ENCODE measurements at places on chromosomes 2 and 18.

DNA sequence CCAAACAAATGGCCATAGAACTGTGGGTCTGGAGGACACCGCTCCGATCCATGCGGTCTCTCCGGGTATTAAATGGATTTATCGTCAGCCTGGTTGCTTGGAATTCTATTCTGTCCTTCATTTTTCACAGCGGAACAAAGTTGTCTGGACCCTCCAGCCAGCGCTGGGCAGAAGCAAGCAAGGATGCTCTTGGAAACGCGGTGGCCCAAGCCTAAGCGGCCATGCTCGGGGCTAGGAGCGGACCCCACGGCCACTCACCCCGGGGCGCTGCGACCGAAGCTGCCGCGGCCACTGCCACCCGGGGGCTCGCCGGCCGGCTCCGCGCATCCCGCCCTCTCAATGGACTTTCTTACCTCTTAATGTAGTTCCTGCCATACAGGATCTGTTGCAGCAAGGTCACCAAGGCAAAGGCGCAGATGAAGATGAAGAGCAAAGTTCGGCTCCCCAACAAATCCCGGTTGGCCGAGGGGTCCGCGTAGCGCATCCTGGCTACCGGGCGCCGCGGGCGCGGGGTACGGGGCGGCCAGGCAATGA lies 761 bp downstream of the ST8SIA5 start:
- DNase-seq = no peak

DNA sequence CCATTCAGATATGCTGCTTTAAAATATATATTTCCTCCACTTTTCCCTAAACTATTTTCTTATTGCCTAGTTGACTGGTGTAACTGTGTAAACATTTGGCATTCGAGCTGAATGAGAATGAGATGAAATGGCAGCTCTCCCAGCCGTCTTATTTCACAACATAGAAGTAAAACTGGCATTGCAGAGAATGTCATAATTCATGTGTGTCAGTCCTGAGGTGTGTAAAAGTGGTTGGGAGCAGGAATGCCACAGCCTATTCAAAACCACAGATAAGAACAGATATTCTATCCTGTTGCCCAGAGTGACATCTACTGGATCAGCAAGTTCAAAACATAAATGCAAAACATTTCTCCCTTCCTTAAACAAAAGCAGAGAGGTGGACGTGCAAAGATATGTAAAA lies 565.5 kb upstream of the CHAC2 start:
- DNase-seq = peak; percentile 57

DNA sequence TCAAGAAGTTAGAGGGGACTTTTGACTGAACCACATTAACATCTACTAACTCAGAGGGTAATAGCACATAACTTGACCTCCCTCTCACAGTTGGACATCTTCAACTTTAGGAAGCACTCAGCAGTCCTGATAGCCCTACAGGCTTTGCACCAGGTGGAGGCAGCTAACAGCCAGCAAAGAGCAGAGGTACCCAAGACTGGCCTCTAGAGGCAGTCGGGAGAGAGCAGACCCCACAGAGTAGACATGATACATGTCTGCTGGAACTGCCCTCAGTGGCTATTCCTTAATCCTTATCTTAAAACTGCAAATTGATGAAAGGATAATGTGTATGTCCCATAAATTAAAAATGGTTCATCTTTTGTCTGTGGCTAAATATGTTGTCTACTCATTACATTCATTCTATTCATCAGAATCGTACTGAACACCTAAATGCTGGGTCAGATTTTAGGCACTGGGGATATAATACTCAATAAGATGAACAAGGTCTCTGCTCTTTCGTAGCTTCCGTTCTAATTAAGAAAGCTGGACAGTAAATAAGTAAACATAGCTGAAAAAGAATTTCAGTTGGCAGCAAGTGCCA lies 49.8 kb downstream of the CAB39 start:
- DNase-seq = no peak

GRCh38 chr18:58337686-58338085 lies 291.2 kb downstream of the ALPK2 start:
- no peak for DNase-seq

DNA sequence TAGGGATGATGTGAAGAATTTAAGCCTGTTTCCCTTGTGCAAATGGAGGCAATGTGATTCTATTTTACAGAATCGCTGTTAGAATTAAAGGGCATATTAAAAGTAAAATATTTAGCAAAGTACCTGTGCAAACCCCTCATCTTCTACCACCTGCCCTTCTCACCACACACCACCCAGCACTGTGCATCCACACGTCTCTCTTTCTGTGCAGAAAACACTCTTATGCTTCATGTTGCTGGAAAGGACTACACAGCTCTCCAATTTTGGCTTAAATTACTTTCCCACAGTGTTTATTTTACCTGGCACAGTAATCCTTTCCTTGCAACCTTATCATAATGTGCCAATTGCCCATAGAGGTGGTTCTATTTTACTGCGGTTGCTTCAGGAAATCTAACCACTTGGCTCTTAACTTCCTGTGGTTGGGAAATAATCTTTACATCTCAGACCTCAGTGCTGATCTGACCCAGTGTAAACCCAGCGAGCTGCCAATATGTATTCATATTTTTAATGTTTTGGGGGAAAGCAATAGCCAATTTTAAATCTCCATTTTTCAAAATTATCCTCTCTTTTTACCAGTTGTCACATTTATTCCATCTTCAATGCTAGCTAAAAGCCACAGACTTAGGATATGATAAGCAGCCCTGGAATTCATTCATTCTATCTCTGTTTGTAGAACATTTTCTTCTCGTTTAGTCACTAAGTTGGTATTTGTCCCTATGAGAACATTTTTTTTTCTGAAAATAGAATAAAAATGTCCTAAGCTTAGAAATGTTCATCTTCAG lies 250.9 kb downstream of the DSEL start:
- DNase-seq = peak; percentile 20

GRCh38 chr18:9931678-9932077 lies 17.9 kb downstream of the VAPA start:
- DNase-seq = no peak

DNA sequence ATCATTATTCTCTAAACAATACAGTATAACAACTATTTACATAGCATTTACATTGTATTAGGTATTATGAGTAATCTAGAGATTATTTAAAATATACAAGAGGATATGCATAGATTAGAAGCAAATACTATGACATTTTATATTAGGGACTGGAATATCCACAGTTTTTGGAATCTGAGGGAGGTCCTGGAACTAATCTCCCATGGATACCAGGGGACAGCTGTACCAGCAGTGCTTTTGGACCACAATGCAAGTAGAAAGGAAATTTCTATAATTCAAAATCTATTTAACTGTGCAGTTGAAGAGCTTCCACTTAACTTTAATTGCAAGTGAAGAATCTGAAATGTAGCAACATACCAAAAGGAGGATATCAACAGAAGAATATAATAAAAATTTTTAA lies 120.8 kb downstream of the LTBP1 start:
- DNase-seq = no peak

DNA sequence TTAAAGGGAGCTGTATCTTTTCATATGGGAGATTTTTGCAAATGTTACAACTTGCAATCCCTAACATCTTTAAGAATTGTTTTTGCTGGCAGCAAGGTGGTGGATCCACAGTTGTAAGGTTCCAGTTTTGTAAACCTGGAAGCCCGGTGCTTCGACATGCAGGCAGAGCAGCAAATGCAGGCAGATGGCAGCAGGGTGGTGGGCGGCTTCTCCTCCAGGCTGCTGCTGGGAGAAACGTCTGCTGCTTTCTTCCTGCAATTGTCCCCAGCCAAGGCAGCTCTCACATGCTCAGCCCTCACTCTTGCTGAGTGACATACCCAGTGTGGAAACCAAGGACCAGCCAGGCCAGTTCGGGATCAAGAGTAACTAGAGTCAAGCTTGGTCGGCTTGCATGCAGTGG lies 166.0 kb downstream of the SEPTIN10 start:
- DNase-seq = no peak

GRCh38 chr18:69854455-69854854 lies 93.2 kb downstream of the CD226 start:
- DNase-seq = no peak

- DNase-seq = no peak
These were observed 50.6 kb downstream of the GALNT3 start for GRCh38 chr2:165743442-165743841.

GRCh38 chr18:6820314-6820713 lies 90.8 kb downstream of the ARHGAP28 start:
- DNase-seq = no peak

- no peak for DNase-seq
These were observed 4.0 kb upstream of the RAB17 start for GRCh38 chr2:237594514-237594871.

GRCh38 chr2:225468131-225468530 lies 68.6 kb downstream of the NYAP2 start:
- peak; percentile 86 for DNase-seq

DNA sequence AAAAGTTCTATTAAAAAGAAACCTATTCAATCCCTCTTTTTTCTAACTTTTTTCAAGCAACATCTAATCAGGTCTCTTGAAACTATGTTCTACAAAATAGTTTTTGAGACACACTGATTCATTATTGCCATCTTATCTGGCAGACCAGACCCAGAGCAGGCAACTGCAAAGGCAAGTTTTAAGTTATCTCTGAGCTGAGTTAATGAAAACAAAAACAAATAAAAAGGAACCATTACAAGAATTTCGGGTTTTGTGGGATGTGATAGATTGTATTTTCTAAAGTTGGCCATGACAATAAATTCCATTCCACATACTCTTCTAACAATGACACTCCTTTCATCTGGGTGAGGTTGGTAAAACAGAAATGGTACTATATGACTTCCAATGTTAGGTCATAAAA lies 15.2 kb upstream of the TWSG1 start:
- no peak for DNase-seq

DNA sequence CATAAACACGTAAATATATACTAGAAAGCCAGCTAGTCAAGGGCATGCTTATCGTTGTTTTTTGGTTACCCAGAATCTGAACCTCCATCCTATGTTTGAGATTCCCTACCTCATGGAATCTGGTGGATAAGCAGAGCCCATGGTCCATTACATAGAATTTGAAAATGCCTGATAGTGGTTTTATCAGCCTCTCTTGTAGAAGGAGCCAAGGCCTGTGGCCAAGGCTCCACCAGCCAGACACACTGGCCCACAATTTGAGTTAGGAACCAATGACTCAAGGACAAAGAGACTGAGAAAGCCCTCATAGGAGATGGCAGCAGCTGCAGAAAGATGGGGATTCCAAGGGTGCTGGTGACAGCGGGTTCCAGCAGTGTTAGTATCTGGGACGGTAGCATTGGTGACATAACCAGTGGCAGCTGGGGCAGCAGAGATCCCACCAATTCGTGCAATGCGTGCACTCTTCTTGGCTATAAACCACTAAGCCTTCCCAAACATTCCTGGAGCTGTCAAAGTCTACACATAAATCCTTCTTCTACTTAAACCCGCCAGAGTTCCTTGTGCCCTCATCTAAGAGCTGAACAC lies 51.2 kb upstream of the RMDN2 start:
- no peak for DNase-seq

DNA sequence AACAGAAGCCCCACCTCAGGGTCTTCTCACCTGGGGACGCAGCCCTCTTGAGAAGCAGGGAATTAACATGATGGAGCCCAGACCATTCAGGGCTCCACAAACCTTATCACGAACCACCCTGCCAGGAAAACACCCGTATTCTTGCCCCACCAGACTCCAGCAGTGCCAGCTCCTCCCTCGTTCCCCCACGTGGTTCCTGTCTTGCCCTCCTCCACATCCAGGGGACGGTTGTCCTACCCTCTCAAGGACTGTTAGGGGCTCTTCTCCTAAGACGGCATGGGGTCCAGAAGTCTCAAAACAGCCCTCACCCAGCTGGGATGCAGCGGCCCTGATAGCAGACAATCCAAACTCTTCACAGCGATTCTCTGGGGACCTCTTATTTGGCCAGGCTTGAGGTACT lies 372.2 kb upstream of the HS6ST1 start:
- DNase-seq = no peak

DNA sequence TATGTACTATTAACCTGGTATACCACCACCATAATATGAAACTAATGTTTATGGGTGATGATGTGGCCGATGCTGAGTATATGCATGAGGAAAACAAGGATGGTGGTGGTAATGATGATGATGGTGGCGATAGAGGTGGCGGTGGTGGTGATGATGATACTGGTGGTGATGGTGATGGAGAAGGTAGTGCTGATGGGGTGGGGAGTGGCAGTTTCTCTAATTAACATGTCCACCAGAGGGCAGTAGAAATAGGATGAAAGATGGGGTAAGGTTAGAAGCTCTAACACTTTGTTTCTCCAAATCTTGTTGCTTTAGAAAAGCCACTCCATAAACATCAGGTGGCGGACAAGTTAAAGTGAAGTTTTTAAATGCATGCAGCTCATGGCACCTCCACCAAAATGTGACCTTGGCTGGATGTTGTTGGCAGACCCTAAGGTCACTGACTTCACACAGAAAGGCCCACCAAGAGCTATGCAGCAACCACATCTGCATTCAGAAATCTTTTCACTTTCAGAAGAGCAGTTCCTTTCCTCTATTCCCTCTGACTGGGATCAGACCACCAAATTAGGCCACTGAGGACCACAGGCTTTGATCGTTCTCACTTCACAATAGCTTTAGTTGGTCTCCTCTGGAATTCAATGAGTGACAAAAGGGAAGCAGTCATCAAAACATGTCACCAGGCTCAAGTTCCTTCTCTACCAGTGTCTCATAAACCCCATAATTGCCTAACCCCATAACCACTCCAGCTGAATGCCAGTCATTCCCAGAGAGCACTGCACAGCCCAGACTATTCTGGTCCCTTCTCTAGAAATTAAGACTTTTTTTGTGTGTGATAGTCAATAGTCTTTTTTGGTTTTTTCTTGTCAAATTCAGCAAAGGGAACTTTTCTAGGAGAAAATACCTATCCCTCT lies 7.5 kb upstream of the BCL11A start:
- no peak for DNase-seq

GRCh38 chr2:7852546-7852945 lies 829.3 kb upstream of the ID2 start:
- DNase-seq = no peak

GRCh38 chr2:26170795-26171194 lies 2.1 kb upstream of the GAREM2 start:
- no peak for DNase-seq

DNA sequence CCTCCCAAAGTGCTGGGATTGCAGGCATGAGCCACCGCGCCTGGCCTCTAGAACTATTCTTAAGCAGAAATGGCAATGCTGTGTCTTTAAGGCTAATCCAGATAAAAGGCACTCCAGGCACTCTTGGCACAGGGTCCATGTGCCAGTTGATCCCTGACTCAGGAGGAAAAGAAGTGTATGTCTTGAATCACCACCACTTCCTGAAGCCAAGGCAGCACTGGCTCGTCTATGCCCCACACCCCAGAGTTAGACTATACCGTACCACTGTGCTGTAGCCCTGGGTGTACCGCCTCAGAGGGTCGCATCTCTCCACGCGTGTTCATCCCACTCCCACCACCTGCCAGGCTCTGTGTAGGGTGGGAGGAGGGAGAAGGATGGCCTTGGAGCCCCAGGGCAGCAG lies 9.0 kb downstream of the TNFRSF11A start:
- DNase-seq = peak; percentile 62

- no peak for DNase-seq
These were observed 329.7 kb upstream of the MEIS1 start for GRCh38 chr2:66105066-66105753.

GRCh38 chr2:176132205-176133171 lies 3.0 kb downstream of the HOXD8 start:
- no peak for DNase-seq

- no peak for DNase-seq
These were observed 187.1 kb downstream of the ZBTB7C start for GRCh38 chr18:48222118-48222517.

GRCh38 chr18:40066368-40066767 lies 1888.7 kb upstream of the PIK3C3 start:
- no peak for DNase-seq

Data from retinal pigment epithelial cell (primary cell).